ENCODE measurements at places on chromosomes 6 and 20.

DNA sequence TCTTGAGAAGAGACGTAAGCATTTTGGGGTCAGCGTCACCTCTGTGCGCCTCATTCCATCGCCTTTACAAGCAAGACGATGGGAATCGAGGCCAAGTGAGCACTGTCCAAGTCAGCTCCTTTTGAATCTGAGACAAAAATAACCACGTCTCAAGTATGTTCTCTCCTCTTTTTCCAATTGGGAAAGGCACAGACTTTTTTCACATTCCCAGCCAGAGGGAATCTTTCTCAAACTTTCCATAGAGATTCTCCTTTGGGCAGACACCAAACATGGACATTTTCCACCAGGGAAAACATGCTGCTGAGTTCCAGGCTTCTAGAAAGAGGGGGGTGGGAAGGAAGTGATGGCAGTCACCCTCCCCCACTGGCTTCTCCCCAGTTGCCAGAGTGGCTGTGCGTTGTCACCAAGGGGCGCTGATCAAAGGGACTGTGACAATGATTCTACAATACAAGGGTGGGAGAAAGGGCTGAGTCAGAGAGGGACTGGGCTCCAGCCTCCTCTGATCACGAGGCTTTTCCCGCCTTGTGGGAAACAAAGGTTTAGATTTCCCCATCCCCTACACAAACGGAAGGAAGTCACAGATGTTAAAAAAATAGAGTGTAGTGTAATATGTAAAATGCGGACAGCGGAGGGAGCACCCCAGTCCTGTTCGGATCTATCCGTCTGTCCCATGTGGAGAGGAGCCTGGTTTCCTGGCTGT lies 281.9 kb upstream of the RNF24 start:
- peak; percentile 82 for DNase-seq

DNA sequence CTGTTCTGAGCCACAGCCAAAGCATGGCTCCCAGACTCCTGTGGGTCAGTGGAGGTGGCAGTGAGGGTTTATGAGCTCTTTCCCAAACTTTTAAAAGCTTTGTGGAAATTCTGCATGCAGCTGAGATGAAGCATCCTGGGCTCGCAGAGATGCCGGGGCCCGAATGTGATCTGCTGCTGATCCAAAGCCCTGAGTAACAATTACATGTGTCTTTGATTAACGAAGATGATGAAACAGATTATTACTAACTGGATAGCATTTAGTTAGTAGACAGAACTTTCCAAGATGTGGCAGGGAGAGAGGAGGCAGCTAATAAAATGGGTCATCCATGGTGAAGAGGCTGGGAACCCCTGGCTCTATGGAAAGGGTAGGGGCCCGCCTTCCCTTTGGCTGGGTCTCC lies 43.9 kb upstream of the MDFI start:
- peak; percentile 78 for DNase-seq

GRCh38 chr6:157559201-157559756 lies 178.3 kb downstream of the ZDHHC14 start:
- no peak for DNase-seq

DNA sequence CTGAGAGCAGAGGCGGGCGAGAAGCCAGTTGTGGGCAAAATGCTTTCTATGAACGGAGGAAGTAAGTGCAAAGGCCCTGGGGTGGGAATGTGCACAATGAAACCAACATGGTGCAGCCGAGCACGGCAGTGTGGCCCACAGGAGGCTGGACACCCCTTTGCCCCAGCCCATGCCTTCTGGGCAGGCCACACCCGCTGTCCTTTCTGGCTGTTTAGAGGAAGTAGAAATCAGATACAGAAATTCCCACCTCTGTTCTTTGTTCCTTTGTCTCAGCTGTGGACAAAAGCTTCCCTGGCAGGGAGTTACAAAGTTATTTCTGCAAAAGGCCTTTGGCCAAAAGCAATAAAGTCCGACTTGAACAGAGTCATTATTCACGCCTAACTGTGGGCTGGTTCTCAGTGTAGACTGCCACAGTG lies 11.9 kb downstream of the SULF2 start:
- DNase-seq = no peak

DNA sequence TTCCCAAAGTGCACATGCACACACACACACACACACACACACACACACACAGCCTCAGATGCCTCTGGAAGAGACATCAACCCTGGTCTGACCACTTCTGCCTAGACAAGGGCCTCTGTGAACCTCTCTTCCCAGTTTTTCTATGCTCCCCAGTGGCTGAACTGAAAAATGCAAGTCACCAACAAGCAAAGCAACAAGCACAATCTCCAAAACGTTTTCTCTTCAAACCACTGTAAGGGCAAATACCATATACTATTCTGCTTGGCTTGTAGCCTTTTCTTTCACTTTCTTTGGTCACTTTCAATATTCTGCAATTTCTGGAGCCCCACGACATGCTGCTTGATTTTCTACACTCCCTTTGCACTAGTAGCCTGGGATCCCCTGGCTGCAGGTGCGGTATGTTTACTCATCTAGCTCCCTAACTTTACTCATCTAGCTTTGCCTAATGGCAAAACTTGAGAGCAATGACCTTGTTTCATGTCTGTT lies 121.4 kb upstream of the DST start:
- peak; percentile 56 for DNase-seq

DNA sequence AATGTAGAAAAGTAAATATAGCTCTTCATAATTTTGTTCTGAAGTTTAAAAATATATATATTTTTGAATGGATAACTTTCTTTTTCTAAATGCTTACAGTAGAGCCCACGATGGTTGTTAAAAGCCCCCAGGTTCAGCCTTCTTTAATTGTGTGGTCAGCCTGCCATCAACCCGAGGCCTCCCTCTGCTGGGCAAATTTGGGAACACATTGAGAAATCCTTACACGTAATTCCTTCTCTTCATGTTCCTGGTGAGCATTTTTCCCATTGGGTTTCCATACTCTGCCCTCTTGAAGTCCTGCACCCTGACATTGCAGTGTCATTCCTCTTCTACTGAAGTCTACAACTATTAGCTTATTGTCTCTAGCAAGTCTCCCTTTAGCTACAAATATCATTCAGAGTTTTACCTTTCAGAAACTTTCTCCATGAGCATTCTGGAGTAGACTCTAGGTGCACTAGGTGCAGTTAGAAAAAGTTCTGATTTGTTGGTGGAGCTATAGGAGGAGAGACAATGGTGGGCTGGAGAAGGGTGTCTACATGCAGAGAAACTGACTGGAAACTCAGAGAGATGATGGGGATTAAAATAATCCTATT lies 40.6 kb downstream of the TRIM38 start:
- peak; percentile 45 for DNase-seq

DNA sequence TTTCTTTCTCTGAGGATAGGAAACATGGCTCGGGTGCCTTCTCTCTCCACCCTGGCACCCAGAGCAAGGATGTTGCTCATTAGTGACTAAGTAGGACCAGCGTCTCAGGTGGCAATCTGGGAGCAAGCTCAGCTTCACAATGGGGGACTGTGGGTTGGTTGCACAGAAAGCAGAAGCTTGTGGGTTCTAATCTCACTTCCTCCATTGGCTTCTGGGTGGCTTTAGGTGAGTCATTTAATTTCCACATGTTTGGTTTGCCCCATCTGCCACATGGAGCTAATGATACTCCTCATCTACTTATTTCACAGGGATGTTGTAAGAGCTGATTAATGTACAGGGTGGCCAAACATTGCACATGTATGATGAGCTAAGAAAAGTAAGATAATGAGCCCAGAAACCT lies 54.8 kb upstream of the AKIRIN2 start:
- DNase-seq = peak; percentile 78

GRCh38 chr6:39790772-39791171 lies 1.4 kb upstream of the DAAM2 start:
- DNase-seq = no peak

Measured in HFFc6 (cell line).